ENCODE measurements at places on chromosomes 1 and 21.

- no peak for DNase-seq
Measured at GRCh38 chr1:218616681-218617080, 271.5 kb downstream of the TGFB2 start.

DNA sequence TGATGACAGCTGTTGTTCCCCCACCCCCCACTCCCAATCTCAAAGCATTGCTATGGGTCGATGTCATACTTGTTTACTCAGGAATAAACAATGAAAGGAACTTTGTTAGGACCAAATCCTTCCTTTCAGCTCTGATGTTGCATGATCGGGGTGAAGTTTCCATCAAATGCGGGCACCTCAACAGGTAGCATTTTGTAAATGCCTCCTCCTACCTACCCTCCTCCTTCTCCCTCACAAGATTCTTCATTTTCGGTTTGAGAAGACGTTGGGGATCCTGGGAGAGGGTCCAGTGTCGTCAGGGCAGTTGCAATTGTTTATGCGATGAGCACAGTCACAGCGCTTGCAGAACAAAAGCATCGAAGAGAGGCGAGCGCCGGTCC is 758 bp upstream of the HUNK start:
- no peak for DNase-seq

GRCh38 chr1:229230893-229231753 is 39.8 kb upstream of the RAB4A start:
- DNase-seq: no peak

DNA sequence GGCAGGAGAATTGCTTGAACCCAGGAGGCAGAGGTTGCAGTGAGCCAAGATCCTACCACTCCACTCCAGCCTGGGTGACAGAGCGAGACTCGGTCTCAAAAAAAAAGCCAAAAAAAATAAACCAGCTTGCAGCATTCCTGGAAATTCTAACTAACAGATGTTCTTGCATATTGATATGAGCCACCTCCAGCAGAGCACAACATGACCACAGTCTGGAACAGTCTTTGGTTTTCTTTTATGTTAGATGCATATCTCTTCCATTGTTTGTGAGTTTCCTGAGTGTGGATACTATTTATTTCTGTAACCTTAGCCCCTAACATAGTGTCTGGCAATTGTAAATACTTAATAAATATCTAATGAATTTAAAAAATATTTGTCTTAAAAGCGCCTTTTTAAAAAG is 23.9 kb downstream of the IFNAR1 start:
- DNase-seq: no peak

DNA sequence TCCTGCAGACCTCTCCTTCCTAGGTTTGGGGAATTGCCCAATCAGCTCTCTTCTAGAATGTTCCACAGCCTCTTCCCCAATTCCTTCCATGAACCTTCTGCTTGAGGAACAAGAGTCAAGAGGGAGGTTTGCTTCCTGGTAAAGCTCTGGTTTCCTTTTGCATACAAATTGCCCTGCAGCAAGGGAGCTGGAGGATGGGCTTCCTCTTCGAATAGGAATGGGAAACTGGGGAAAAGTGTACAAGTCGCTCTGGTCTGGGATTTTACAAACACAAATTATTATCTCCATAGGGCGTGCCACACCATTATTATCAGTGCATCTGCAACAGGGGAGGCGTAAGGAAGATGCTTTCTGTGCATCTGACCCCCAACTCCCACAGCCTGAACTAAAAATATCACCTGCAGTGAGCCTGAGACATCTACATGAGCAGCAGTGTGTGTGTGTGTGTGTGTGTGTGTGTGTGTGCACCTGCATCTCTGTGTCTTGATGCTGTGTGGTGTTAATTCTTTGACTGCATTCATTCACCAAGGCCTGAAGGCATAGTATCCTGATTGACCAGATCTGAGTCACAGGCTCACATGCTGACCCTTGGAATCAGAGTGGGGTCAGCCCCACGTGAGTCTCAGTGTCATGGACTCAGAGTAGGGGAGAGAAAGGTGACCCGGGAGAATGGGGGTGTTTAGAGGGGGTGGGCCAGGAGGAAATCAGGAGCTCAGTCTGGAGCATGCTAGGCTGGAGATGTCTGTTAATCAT is 272.9 kb downstream of the KAZN start:
- DNase-seq: no peak

DNA sequence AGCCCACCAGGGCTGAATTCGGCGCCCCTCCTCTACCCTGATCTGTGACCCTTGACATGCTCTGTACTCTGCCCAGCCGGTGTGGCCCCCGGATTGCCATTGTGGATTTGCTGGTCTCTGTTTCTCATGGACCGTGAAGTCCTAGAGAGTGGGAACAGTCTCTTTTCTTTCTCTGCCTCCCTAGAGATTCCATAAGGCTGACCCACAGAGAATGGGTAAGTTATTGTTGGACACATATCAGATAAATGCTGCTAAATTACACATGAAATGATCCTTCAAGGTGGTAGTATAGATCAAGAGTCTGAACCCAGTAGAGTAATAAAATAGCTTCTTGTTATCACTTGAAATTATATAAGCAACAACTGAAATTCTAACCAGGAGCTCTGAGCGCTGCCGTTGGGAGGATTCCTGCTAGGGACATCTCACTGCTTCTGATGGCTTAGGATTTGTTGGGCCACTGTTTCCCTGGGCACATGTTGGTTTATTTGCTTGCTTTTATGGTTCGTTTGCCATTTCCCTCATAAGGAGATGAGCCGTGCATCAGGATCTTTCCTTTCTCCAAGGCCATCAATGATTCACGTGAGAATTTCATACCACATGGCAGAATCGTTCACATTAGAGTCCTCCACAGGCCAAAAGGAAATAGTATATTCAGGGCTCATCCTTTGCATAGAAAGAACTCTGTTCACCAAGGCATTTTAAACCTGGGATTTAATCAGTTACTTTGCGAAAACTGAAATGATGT is 111.9 kb downstream of the ZBTB18 start:
- DNase-seq: no peak

- no peak for DNase-seq
Measured at GRCh38 chr1:240602189-240602588, 9.8 kb downstream of the GREM2 start.

DNA sequence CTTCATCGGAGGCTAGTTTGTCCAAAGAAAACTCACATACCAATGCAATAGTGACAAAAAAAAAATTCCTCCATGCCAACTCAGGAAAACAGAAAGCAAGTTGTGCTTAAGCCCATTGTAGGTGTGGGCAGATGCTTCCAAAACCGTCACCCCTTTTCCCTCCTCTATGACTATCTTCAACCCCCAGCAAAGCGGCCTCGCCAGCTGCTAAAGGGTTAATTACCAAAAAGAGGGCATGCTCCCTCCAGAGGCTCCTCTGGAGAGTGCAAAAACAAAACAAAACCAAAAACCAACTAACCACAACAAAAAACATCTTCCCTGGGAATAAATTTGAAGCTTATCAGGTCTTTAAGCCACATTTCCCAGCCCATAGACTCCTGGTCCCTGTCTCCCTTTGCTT is 1.2 kb downstream of the LMOD1 start:
- no peak for DNase-seq

Measured in CMK (cell line).